ENCODE measurements at places on chromosomes 6 and 20.

DNA sequence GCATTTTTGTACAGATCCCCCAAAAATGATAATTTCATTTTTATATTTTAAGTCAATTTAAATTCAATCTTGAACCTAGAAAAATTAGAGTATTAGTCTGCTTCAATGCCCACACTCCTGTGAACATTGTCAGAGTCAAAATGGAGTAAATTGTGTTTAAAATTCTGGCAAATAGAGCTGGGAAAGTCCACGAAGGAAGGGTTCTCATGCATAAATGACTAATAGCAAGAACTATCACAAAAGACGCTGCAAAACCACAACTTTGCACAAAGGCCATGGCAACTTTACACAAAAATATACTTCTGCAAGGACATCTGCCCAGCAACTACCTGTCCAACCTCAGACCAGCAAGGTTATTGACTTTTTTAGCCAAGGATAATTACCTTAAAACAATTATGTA is 203.2 kb upstream of the SMLR1 start:
- DNase-seq = no peak

DNA sequence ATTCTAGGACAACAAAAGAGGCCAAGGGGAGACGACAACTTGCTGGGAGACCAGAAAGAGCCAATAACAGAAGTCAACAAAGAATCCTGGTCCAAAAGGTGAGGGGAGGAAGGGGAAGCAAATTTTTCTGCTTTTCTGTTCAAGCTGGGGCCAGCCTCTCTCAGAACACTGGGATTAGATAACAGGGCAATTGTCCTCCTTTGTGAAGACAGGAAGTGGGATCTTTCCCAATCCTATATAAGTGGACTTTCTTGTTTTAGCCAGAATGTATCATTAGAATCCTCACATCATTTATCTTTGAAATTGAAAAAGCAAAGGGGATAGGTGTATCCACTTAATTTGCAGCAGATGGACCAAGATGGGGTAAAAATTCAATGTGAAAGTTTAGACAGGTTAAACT is 101.2 kb upstream of the COL21A1 start:
- no peak for DNase-seq

DNA sequence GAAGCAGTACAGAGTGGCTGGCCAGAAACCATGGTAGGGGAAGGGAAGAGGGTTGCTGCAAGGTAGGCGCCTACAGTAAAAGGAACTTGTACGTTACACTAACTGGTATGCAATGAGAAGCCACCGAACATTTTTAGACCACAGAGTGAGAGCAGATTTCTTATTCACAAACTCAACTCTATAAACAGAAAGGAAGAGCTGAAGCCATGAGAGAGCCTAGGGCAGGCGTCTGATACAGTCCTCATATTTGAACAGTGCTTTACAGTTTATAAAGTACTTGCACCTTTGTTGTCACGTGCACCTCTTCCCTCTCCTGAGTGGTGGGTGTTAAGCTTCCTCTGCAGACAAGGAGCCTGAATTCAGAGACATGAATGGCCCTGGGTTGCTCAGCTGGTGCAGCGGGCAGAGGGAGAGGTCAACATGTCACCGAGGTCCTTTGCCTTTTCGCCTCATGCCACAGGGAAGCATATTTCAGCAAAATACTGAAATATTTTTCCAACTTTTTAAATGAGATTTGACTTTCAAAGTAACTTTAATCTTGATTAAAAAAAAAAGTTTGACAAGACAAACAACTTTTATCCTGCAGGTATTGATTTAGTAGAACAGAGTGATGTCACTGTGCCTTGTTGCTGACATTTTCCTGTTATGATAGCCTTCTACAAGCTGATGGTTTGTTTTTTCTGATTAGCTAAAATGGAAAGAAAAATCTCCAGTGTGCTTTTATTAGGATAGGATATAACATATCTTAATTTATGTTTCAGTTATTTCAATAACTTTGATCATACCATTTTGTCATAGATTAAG is 23.8 kb downstream of the UST start:
- no peak for DNase-seq

GRCh38 chr6:116476002-116476678 is 15.0 kb downstream of the CALHM6 start:
- no peak for DNase-seq

GRCh38 chr6:34235307-34236130 is 1.2 kb upstream of the HMGA1 start:
- peak; percentile 57 for DNase-seq

DNA sequence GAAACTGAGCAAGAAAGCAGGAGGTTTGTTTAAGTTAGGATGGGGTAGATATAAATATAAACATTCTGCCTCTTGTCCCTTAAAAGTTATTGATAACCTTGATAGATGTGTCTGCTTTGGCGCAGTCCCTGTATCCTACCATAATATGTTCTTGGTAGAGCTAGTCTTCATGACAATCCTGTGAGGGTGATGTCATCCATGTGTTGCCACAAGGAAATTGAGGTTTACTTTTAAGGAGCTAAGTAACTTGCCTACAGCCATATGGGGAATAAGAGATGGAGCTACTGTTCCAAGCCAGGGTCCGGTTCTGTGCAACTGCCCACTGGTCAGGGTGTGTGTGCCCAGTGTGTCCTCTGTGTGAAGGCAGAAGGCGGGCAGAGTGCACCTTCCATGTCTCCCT is 78.5 kb downstream of the SSR1 start:
- no peak for DNase-seq

GRCh38 chr6:108914235-108915022 is 66.2 kb downstream of the ARMC2 start:
- DNase-seq = no peak

Data from fibroblast of the conjunctiva (primary cell).